ENCODE measurements at places on chromosomes 5 and 9.

GRCh38 chr9:121333950-121334773, 35.9 kb downstream of the STOM start:
- no peak for DNase-seq

GRCh38 chr9:128244837-128245231, 31.0 kb downstream of the GOLGA2 start:
- peak; percentile 92 for DNase-seq

- DNase-seq = peak; percentile 63
Measured at GRCh38 chr9:17063535-17064135, 71.2 kb upstream of the CNTLN start.

- no peak for DNase-seq
Measured at GRCh38 chr5:118619823-118620222, 368.5 kb downstream of the DTWD2 start.

GRCh38 chr9:124503713-124504529, 3.3 kb downstream of the NR5A1 start:
- no peak for DNase-seq

DNA sequence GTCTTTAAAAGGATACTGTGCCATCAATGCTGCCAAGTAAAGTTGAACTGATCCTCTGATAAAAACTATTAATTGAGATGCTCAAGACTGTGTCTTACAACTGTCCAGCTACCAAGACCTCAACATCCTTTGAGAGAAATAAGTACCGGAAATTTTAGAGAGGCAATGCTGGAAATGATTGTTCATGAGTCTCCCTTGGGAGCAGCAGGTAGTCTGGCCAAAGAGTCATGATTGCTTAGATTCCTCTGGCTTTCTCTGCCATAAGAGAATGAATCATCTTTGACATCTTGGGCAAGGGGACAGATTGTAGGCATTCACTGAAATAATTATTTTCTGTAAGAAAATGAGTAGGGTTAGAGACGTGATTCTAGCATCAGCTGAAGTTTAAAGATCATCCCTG, 466.6 kb upstream of the DAB2 start:
- no peak for DNase-seq

DNA sequence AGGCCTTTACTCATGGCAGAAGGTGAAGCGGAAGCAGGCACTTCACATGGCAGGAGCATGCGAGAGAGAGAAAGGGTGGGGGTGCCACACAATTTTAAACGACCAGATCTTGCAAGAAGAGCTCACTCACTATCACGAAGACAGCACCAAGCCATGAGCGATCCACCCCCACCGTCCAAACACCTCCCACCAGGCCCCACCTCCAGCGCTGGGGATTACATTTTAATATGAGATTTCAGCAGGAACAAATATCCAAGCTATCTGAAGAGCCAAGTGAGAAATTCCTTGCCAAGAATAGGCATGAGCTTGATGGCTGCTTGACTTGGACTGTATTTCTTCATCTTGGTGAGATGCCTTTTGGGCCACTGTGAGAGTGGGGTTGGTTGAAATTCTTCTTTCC, 88.0 kb downstream of the PDZD2 start:
- no peak for DNase-seq

- no peak for DNase-seq
Measured at GRCh38 chr9:113138760-113139159, 12.0 kb upstream of the SLC31A2 start.

- no peak for DNase-seq
Measured at GRCh38 chr9:35952526-35953191, 5.3 kb downstream of the OR2S2 start.

DNA sequence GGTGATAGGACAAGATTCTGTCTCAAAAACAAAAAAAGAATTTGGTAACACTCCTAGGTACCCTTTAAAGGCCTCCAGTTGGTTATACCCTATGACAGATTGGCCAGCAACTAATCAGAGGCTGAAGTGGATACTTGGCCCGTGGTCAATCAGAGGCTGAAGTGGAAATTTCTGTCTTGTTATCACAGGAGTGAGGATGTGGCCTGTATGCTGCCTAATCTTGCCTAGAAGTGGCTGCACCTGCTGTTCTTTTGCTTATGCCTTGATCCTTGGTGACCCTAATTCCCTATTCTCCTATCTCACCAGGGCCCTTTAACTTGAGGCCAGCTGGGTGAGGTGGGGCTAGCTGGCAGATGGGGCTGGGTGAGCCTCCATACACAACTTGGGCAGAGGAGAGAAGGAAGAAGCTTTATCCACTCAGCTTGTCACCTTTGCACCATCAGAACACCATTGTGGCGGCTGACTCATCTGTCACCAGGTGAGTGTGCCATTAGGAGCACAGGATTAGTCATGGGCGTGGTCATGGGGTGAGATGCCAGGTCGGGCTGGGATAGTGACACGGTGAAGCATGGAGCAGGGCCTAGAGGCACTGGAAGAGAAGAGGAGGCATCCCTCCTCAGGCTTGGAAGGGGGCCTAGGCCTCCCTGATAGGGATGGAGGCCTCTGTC, 41.5 kb downstream of the SAR1B start:
- DNase-seq = peak; percentile 54

- DNase-seq = no peak
Measured at GRCh38 chr9:89817151-89817950, 212.5 kb downstream of the GADD45G start.

- DNase-seq = no peak
Measured at GRCh38 chr9:92119586-92119985, 4.4 kb upstream of the SPTLC1 start.

GRCh38 chr5:134577022-134577795, 51.7 kb downstream of the JADE2 start:
- DNase-seq = peak; percentile 85

DNA sequence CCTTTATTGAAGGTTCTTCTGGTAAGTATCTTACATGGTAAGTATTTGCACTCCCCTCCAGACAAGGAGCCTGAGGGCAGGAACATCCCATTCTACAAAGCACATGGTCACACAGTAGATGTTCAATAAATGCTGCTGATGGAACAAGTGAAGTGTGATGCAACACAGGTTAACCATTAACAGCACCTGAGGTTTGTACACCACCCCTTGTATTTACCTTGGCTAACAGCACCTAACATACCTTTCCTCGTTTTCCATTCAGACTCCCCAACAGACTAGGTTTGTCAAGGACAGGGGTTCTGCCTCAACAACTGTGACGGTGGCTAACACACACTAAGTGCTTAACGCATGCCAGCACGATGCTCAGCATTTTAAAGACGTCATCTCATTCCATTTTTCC, 213.6 kb downstream of the MAPKAP1 start:
- DNase-seq = peak; percentile 18

- DNase-seq = no peak
Measured at GRCh38 chr9:107685901-107686300, 196.3 kb upstream of the KLF4 start.

DNA sequence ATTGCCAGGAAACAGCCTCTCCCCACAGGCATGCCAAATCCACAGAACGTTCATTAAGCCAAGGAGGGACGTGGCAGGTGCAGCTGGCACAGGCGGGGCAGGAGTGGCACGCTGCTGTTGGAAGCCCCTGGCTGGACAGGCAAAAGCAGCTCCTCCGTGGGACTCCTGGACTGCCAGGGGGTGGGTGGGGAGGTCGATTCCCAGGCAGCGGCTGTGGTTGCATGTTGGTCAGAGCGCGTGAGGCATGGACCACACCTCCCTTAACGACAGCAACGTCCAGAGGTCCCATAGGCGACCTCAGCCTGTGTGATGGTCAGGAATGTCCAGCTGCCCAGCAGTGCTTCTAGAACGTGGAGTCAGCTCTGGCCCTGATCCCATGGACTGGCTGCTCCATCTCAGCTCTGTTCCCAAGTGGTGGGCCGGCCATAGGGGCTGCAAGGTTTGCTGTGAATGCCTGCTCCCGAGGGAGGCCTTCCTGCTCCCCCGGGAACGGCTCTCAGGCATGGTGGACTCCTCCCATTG, 6.9 kb downstream of the SLC6A19 start:
- no peak for DNase-seq

DNA sequence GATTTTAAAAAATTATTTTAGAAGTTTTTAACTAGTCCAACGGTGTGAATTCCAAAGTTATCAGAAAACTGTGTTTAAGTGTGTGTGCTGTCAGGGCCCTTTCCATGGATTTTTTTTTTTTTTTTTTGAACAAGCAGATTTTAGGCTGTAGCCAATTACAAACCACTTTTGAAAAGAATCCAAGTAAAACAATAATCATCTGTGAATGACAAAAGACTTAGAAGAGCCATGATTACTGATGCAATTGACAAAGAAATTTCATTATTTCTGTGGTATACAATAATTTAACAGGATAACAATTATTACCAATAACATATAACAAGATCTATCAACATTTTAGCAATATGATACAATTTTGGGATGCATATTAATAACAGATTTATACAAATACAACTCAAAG, 16.2 kb upstream of the PAIP1 start:
- no peak for DNase-seq

DNA sequence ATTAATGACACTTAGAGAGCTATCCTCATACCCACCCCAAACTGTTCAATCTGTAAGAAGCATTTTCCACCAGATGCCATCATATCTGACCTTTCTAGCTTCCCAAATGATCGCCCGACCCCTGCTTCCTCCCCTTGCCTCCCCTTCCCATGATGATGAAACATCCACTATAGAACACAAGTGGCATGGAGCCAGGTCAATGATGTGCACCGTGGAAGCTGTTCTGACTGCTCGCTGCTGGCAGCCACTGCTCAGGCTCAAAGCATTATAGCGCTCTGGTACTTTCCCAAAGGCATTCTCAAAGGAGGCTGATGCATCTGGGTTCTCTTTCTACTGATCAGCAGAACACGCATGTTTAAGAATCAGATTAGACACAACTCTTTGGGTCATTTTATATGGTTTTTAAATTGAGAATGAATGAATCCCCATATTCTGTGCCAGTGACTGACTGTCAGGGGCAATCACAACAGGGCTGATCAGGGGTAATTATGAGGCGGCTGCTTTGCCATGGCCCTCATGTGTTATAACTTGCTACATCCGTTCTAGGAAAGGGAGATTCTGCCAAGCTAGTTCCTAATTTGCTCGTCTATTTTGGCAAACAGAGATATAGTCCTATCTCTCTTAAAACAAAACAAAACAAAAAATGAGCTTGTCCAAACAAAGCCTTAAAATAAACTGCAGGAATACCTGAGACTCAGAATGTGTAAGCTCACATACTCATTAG, 343.7 kb downstream of the ENC1 start:
- DNase-seq = no peak

DNA sequence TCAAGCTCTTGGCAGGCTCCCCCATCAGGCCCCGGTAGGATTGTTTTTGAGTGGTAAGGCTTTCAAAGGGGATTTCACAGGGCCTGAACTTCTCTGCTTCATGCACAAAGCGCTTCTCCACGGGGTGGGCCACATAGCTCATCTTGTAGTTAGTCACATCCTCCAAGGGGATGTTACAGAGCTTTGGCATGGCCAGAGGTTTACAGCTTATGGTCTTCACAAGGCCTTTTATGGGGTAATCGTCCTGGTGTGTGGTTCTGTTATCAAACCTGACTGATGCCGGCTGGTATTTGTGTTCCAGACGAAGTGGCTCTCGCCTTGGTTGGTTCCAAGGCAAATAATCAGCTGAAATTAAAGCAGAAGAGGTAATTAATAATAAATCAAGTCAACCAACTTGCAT, 104.3 kb downstream of the SAXO1 start:
- DNase-seq = no peak

DNA sequence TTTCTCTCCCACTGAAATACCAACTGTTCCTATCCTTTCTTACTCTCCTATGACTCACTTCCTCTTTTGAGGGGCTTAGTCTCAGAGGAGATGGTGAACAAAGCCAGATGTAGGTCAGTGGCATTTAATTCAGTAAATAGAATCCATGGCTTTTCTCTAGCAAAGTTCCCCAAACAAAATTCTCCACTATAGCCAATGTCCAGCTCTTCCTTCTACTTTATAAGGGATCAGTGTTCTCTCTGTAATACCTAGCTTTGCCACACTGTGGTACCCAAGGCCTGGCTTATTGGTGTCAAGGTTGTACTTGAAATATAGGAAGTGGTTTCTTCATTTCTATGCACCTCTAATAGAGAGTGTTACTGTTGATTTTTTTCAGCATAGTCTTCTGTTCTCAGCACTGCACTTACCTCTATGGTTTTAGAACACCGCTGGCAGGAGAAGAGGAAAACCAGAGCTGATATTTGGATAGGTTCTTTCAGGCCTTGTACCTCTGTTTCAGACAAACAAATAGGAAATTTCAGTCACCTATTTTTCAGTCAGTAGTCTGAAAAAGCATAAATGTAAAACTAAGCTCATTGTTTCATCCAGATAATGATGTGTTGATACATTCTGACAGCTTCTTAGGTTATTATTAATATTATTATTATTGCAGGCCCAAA, 40.6 kb upstream of the ITGA2 start:
- peak; percentile 81 for DNase-seq

DNA sequence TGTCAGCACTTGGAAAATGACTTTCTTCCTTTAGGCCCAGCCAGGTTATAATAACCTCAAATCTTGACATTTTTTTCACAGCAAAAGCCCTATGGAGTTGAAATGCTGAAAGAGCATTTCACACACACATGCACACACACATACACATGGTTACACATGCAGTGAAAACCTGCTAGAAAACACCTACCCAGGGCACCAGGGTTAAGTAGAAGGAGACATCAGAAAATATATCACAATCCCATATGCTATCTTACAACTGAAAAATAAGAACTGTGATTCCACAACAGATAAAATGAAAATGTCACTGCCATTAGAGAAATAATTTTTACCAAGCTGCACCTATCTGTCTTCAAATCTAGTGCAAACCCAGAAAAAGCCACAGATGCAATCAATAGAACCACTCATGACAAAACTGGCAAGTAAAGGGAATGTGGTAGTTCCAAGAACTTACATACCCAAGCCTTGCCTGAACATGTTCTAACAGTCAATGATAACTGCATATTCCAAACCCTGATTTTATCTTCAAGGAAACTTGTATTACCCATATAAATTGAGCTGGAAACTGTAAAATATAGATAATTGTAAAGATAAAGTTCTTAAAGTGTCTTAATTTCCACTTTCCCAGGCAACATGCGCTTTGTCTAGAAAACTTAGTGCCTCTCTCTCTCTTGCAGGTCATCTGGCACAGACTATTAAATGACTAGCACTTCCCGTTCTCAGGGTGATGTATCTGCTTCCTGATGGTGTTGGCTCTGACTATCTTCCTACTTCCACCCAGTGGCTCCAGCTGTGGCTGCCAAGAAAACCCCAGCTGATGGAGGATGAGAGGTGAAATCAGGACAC, 250.2 kb upstream of the PTGER4 start:
- no peak for DNase-seq

DNA sequence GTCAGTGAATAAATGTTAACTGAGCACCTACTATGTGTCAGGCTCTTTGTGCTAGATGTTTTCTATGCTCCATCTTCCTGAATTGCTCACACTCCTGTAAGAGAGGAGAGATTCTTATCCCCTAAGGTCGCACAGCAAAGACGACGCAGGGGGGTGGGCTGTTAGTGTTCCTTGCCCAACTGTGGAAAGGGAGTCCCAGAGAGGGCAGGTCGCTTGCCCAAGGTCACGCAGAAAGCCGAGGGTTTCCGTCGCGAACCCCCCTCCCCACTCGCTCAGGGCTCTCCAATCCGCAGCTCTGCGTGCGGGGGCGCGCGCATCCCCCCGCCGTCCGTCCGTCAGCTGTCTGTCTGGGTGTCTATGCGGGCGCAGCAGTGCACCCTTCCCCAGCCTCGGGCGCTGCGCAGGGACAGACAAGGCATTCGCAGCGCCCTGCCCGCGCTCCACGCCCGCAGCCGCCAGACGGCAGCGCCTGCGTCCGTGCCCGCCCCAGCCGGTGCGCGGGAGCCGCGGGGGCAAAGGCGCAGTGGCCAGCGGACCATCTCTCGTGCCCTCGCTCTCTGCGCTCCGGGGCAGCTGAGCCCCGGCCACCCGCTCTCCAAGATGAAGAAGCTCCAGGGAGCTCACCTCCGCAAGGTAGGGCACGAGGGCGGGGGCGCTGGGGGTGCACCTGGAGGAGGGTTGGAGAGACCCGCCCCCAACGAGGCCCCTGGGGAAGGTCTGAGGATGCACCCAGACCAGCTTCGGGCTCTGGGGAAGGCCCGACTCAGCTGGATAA, at the start of gene SLC6A7:
Gene SLC6A7, plus strand, starts transcription at position 335 of the 775 bp plus-strand sequence. Its CDS starts 266 bp downstream, at position 601.
- no peak for DNase-seq

All from islet precursor cell (in vitro differentiated cells).